Colonic mucosa (tissue), 4 donors: ENCODE measurements at places on chromosomes 7 and 10.

DNA sequence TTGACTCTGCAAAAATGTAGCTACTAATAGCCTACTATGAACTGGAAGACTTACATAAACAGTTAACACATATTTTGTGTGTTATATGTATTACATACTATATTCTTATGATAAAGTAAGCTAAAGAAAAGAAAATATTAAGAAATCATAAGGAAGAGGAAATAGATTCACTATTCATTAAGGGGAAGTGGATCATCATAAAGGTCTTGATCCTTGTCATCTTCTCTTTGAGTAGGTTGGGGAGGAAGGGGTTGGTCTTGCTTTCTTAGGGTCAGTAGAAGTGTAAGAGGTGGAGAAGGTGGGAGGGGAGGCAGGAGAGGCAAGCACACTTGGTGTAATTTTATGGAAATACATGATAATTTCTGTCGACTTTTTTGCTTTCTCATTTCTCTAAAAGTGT is 81.3 kb downstream of the NAMPT start:
- H3K36me3 ChIP-seq: no peaks in the 10 kb centered on the region
- DNase-seq: no peak
- no peak overlapping the region for H3K4me3 ChIP-seq

DNA sequence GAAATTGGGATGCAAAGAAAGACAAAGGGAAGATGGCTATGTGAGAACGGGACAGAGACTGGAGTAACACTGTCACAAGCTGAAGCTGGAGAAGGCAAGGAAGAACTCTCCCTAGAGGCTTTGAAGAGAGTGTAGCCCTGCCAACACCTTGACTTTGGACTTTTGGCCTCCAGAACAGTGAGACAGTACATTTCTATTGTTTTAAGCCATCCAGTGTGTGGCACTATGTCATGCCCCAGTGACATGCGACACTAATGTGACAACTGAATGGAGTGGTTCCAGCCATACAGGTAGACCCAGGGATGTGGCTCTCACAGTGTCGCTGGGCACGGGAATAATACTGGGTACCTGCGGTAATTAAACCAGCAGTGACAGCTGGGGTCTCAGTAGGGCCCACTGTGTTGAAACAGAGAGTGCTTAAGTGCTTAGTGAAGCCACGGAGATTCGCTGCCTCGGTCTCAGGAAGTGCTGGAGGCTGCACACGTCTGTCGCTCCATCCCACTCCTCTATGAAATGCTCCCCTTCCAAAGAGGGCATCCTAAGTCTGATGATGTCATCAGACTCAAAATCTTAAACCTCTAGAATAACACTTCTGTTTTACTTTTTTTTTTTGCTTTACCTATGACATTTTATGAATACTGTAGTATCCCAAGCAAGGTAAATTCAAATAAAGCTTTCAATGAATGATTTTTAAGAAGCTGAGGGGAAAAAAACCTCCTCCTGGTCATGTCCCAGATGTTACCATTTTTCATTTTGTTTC is 154.6 kb upstream of the RHEB start:
- no peaks in the 10 kb centered on the region for H3K36me3 ChIP-seq
- no peaks in the 10 kb centered on the region for H3K4me1 ChIP-seq
- no peak overlapping the region for H3K27ac ChIP-seq
- no peak for DNase-seq
- H3K4me3 ChIP-seq: no peak overlapping the region

GRCh38 chr10:35911233-35911632 is 269.1 kb upstream of the FZD8 start:
- no peaks in the 10 kb centered on the region for H3K36me3 ChIP-seq
- no peak overlapping the region for H3K27ac ChIP-seq
- DNase-seq: no peak
- no peak overlapping the region for H3K4me3 ChIP-seq
- no peaks in the 10 kb centered on the region for H3K27me3 ChIP-seq

- no peaks in the 10 kb centered on the region for H3K27me3 ChIP-seq
- no peaks in the 10 kb centered on the region for H3K36me3 ChIP-seq
- DNase-seq: no peak
- no peak overlapping the region for H3K27ac ChIP-seq
- no peak overlapping the region for H3K4me3 ChIP-seq
Observed at GRCh38 chr7:85095806-85096205, 91.0 kb downstream of the SEMA3D start.

DNA sequence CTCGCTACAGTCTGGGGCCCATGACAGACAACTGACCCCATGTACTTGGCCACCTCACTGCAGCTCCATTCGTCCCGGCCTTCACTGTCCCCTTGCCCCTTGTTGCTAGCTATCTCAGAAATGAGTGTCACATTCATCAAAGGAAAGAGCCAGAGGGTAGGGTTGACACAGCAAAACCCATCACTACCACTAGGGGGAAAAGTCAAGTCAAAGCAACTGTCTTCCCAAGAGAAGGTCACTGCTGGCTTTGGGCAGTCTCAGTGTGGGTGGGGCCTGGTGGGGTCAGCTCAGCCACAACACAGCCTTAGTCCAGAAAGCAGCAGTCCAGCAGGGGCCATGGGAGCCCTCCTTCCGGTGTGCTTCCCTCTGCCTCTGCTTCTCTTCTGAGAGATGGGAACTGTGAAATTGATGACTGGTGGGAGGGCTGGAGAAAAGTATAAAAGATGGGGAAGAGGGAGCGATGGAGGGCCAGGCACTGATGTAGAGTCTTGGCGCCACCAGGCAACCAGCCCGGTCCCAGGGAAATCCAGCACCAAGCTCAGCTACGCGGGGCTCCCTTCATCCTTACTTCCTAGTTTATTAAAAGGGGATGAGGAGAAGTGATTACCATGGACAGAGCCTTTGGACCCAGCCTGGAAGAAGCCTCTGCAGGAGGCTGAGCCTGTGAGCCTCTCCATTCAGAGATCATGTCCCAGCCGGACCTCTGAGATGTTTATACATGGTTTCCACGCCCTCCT is 58.0 kb downstream of the PLXNA4 start:
- DNase-seq: no peak
- H3K4me3 ChIP-seq: no peak overlapping the region

- H3K36me3 ChIP-seq: no peaks in the 10 kb centered on the region
- H3K4me1 ChIP-seq: no peaks in the 10 kb centered on the region
- no peak overlapping the region for H3K4me3 ChIP-seq
- DNase-seq: no peak
Observed at GRCh38 chr7:40715053-40715430, 580.2 kb downstream of the SUGCT start.

DNA sequence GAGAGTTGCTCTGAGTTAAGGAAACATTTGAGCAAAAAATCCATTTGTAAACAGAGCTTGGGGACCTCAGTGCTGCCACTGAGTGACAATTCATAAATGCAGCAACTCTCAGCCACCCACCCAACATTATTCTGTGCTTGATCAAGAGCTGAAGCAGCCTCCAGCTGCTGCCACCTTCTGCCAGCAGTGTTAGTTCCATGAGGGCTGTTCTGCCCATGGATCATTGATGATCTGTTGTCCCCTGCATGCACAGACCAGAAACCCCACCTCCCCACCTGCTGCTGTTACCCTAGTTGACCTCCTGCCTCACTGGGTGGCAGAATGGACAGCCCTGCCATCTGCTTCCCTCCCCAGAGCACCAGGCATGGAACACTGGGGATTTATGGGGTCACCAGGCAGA is 305.4 kb downstream of the KCNMA1 start:
- no peak overlapping the region for H3K27ac ChIP-seq
- no peaks in the 10 kb centered on the region for H3K27me3 ChIP-seq
- DNase-seq: no peak

- no peak overlapping the region for H3K27ac ChIP-seq
- no peaks in the 10 kb centered on the region for H3K4me1 ChIP-seq
- H3K4me3 ChIP-seq: no peak overlapping the region
- DNase-seq: no peak
Observed at GRCh38 chr10:53619671-53620070, 847.1 kb upstream of the MBL2 start.

DNA sequence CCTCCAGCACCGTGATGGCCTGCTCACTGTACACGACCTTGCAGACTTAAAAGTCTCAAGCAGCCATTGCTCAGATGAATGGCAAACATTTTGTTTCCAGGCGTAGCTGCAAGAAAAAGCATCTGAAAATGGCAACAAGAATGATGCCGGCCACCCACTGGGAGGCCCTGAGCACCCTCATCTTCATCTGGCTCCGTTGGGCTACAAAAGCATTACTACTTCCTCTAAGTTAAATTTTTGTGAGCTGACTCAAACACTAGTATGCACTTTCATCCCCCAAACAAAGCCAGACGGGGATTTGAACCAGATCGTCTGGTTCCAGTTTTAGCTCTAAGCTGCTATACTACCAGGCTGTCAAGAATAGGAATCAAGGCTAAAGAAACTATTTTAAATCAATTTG is 116.6 kb upstream of the CDK1 start:
- no peaks in the 10 kb centered on the region for H3K4me1 ChIP-seq
- no peaks in the 10 kb centered on the region for H3K36me3 ChIP-seq
- H3K27me3 ChIP-seq: no peaks in the 10 kb centered on the region
- H3K27ac ChIP-seq: no peak overlapping the region
- no peak for DNase-seq

DNA sequence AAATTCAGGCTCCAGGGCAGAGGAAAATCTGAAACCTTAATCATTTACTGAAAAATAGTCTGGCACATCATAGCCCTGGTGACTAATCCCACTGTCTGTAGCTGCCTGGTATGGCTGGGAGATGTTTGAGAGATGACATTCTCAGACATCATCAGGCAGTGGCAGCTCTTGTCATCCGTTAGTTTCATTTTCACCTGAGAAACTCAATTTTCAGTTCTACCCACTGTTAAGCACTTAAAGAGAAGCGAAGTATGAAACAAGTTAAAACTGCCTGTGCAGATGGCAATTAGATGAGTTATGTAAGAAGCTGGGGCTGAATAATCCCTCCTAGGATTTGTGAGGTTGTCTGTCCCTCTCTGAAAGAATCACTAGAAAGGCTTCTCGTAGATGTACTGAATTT is 150.2 kb downstream of the NSUN6 start:
- H3K27me3 ChIP-seq: no peaks in the 10 kb centered on the region
- no peaks in the 10 kb centered on the region for H3K4me1 ChIP-seq
- H3K4me3 ChIP-seq: no peak overlapping the region
- H3K27ac ChIP-seq: no peak overlapping the region

GRCh38 chr7:129657363-129657762 is 45.8 kb downstream of the NRF1 start:
- H3K27me3 ChIP-seq: no peaks in the 10 kb centered on the region
- H3K4me1 ChIP-seq: no peaks in the 10 kb centered on the region
- no peak for DNase-seq
- H3K4me3 ChIP-seq: no peak overlapping the region
- no peak overlapping the region for H3K27ac ChIP-seq
- H3K36me3 ChIP-seq: peaks cover 4% of the 10 kb centered on the region

- H3K4me1 ChIP-seq: peaks cover 19% of the 10 kb centered on the region
- peak overlapping the region; percentile 80 for H3K27ac ChIP-seq
- no peak overlapping the region for H3K4me3 ChIP-seq
- H3K27me3 ChIP-seq: no peaks in the 10 kb centered on the region
- H3K36me3 ChIP-seq: no peaks in the 10 kb centered on the region
- DNase-seq: no peak
Observed at GRCh38 chr10:44979281-44980191, 927 bp upstream of the DEPP1 start.

GRCh38 chr7:37665352-37666022 is 18.1 kb upstream of the GPR141 start:
- no peaks in the 10 kb centered on the region for H3K36me3 ChIP-seq
- H3K4me1 ChIP-seq: no peaks in the 10 kb centered on the region

DNA sequence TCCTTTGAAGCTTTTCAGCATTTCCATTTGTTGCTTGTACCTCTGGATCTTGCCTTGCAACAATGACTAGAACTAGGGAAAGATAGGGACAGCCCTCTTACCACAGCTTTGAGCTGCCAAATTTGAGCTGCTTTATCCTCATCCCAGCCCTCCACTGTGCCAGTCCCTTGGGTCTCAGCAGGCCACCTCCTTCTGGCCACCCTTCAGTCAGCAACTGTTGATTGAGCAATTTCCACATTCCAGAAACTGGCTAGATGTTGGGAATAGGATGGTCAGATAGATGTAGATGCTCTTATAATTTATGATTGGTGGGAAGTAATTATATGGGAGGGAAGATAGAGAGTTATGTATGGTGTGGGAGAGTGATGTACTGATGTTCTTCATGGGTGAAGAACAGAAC is 100.1 kb downstream of the ST7 start:
- no peaks in the 10 kb centered on the region for H3K27me3 ChIP-seq
- no peak overlapping the region for H3K27ac ChIP-seq
- peaks cover 7% of the 10 kb centered on the region for H3K4me1 ChIP-seq
- no peaks in the 10 kb centered on the region for H3K36me3 ChIP-seq

GRCh38 chr7:94008537-94008936 is 4.4 kb upstream of the BET1 start:
- DNase-seq: no peak
- H3K27me3 ChIP-seq: no peaks in the 10 kb centered on the region
- no peak overlapping the region for H3K4me3 ChIP-seq
- H3K36me3 ChIP-seq: no peaks in the 10 kb centered on the region
- no peaks in the 10 kb centered on the region for H3K4me1 ChIP-seq
- no peak overlapping the region for H3K27ac ChIP-seq

- H3K36me3 ChIP-seq: no peaks in the 10 kb centered on the region
- H3K4me3 ChIP-seq: no peak overlapping the region
- no peaks in the 10 kb centered on the region for H3K27me3 ChIP-seq
Observed at GRCh38 chr10:102009801-102010425, 46.1 kb downstream of the ARMH3 start.

DNA sequence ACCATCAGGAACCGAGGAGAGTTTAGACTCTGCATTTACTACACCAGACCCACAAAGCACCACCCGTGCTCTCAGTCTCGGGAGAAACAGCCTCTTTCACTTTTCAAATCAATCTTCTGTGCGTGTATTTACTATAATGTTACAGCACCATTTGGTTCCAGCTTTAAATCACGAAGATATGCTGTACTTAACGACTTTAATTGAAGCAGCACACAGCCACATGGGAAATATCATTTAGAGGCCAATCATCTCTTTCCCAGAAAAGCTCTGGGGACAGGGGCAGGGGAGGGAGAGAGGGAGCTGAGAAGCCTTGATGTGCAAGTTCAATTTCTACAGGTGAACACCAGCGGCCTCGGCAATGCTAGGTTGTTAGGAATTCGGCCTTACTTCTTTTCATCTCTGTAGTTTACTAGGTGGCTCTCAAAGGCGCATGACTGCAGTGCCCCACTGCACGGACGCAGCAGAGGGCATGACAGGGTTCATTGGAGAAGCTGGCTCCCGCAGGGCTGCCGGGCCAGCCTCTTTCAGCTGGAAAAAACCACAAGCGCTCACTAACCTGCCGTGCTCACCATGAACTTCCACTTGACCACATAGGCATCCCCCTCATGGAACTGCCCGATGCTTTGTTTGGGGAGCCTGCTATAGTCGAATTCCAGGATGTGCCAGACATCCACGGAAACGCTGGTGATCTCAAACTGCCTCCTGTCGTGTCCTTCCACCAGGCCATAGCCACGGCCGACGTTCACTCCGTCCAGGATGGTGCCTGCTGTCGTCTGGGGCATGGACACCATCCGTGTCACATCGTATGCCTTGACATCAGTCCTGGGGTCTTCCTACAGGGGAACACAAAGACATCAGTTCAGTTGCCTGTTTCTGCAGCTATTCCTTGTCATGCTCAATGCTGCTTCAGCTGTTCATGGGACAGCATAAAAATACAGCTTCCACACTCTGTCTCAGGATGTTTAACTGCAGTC is 154.5 kb downstream of the SVIL start:
- H3K27ac ChIP-seq: no peak overlapping the region
- peaks cover under 1% of the 10 kb centered on the region for H3K36me3 ChIP-seq
- H3K4me1 ChIP-seq: no peaks in the 10 kb centered on the region

- DNase-seq: no peak
- H3K27me3 ChIP-seq: no peaks in the 10 kb centered on the region
- no peak overlapping the region for H3K4me3 ChIP-seq
- no peaks in the 10 kb centered on the region for H3K36me3 ChIP-seq
- H3K27ac ChIP-seq: no peak overlapping the region
Observed at GRCh38 chr7:135501402-135501801, 8.5 kb downstream of the CNOT4 start.
